Fibroblast of skin of right quadriceps (primary cell): ENCODE measurements at places on chromosomes 4 and X.

DNA sequence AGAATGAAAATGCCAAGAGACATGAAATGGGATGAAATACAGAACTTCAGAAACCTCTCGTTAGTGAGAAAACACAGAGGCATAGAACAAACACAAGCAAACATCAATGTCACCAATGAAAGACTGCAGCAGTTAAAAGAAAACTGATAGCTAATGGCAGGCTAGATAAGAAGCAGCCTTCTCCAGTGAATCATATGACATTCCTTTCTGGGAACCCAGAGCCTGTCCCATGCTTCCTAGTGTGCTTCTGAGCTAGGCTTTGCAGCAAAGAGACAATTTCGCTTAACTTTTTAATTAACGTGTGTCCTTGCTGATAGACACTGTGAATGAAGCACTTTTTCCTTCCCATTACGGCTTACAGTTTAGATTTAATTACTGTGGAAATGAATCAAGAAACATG, 444.6 kb downstream of the IL15 start:
- DNase-seq, result no peak

GRCh38 chrX:134760650-134761049, 102.4 kb upstream of the PLAC1 start:
- no peak for DNase-seq

DNA sequence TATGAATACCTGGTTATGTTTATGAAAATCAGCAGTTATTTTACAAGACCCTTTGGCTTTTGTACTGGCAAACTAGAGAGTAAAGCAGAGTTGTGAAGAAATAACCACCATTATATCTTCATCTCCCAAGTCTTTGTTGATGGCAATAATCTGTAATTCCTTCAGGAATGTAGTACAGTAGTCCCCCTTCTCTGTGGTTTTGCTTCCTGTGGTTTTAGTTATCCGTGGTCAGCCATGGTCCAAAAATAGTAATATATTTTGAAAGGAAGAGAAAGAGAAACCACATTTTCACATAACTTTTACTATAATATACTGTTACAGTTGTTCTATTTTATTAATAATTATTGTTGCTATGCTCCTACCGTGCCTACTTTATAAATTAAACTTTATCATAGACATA, 27.8 kb downstream of the BANK1 start:
- peak; percentile 75 for DNase-seq

DNA sequence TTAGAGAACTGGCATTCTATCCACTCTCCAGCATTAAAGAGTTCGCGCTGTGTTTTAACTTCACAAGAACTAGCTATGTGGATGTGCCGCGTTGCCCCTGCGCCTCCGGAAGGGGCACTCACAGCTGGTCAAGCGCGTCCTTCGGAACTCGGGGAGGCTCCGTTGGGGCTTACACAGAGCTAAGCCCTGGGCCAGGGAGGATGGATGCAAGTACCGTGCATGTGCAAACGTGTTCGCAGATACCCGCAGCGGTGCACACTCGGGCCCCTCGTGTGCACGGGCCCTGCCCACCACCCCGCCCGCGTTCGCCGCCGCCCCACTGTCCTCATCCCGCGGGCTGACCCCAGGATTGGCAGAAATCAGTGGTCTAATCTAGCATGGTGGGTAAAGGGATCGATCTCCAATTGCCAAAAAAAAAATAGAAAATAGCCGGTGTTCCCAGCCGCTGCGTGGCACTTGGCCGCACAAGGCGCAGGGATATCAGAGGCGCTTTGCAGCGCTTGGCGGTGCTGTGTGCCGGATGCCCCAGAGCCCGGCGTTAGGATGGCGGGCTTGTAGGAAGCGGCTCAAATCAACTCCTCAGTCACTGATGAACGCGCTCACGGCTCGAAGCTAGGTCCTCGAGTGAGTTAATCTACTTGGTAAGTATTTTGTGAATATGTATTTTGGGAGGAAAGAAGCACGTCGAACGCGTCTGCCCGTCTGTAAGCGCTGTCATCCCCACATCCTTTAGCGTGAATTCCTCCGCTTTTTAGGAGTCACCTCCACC, 989 bp upstream of the PCDH10 start:
- DNase-seq, result peak; percentile 65

DNA sequence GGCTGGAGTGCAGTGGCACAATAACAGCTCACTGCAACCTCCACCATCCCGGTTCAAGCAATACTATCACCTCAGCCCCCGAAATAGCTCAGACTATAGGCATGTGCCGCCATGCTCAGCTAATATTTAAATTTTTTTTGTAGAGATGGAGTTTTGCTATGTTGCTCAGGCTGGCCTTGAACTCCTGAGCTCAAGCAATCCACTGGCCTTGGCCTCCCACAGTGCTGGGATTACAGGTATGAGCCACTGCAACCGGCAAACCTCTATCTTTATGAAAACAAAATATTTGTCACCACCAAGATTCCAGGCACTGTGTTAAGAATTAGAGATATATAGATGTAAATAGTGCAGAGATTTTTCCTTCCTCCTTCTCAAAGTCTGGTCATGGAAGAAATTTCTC, 232.5 kb downstream of the ANKRD50 start:
- no peak for DNase-seq

DNA sequence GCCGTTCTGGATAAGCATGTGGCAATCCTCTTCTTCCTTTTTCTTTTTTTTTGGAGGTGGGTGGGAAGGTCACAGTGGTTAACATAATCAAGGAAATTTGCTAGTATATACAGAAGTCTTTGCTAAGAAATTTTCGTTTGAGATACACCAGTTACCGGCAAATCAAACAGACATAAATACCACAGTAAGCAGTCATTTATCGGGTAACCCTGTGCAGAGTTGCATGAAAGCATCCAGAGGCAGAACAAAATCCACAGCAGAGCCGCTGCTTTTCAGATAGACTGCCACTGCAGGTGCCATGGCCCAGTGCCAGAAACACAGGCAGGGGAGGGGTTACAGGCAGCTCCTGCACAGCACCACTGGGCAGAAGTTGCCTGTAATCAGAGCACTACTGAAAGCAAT, 179.1 kb upstream of the MAB21L2 start:
- DNase-seq, result no peak

GRCh38 chrX:16250296-16250695, 83.0 kb downstream of the MAGEB17 start:
- peak; percentile 78 for DNase-seq

DNA sequence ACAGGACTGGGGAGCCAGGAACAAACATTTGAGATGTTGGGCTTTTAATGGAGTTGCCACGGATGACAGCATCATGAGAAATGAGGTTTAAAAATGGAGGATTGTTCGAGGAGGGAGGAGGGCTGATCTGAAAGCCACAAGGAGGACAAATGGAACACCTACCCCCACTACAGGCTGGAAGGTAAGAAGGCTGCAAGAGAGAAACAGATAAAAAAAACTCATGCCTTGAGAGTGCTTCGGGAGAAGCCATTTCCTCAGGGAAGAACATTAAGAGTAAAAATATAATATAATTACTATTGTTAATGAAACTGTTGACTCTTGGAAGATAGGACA, 119.5 kb upstream of the MAP9 start:
- no peak for DNase-seq

DNA sequence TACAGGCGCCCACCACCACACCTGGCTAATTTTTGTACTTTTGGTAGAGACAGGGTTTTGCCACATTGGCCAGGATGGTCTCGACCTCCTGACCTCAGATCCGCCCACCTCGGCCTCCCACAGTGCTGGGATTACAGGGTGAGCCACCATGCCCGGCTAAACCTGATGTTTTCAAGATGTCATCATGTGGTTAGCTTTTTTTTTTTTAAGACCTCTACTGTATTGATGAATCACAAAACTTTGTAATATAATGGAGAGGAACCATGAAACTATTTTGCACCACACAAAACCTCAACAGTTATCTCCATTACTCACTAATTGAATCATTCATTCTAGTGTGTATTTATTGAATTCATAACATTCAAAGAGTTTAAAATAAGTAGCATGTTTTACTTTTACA, 94.7 kb upstream of the NEIL3 start:
- DNase-seq, result peak; percentile 73

DNA sequence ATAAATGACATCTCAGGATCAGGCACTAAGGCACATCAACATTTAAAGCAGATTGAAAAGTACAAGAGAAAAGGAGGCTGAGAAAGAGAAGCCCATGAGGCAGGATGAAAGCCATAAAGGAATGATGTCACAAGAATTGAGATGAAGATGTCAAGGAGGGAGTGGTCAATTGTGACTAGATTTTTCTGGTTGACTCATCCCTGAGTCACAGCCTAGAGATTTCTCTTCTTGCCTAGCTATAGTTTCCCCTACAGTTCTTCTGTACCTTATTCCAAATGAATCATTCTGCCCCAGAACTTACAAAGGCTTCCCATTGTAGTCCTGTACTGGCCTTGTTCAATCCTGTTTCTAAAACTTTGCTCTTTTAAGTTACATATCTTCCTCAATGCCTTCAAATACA, 3.4 kb upstream of the USP53 start:
- DNase-seq, result peak; percentile 96

GRCh38 chr4:44916411-44916810, 190.1 kb upstream of the GNPDA2 start:
- DNase-seq, result peak; percentile 2

DNA sequence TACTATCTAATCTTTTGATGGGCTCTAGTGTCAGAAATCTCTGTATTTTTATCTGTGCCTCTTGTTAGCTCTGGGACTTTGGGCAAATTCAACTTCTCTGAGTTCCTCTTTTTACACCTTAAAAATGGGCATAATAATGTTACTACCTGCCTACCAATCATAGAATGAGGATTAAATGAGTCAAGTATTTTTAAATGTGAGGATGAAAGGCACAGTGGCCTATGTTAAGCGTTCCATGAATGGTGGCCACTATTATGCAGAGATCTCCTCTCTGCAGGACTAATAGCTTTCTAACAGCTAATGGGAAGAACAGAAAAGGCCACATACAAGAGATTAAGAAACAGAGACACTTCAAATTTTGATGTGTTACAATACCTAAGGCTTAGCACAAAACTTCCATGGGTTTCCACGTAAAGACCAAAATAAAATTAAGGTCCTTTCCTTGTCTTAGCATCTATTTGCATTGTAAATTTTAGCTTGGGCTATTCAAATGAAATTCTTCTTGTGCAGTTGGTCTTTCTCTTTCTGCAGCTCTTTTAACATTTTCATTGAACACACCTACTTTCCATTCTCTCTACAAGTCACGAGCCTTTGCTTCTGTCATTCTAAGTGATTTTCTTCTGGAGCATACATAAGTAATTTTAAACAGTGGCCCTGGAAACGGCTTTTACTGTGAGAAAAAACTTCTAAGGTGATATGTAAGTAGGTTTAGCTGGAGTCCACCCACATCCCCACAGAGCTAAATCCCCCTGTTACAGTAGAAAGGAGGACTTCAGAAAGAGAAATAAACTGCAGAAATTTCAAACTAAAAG, 117.9 kb upstream of the MED14 start:
- no peak for DNase-seq

- DNase-seq, result no peak
Observed at GRCh38 chr4:13190093-13190721, 293.9 kb downstream of the RAB28 start.

DNA sequence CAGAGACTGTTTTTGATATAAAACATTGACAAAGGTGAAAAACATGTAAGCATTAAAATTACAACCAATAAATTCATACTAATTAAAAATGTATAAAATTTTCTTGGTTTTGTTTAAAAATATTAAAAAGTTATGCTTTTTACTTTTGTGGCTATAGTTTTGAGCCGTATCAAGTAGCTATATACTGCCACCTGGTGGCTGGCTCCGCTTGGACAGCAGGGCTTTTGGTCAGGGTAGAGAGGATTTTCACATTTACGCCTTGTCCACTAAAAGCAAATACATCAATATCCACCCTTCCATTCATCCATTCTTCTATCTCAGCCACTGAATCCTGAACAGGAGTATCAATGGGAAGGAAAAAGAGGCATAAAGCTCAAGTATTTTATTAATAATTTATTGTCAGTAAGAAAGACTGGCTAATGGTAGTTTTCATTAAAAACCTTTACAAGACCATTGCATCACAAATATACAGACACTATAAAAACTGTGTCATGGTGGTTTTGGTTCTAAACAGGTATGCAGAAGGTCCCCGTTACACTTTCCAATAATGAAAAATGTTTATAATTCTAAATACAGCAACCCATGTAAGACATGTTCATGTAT, 32.1 kb upstream of the MTNR1A start:
- peak; percentile 48 for DNase-seq

DNA sequence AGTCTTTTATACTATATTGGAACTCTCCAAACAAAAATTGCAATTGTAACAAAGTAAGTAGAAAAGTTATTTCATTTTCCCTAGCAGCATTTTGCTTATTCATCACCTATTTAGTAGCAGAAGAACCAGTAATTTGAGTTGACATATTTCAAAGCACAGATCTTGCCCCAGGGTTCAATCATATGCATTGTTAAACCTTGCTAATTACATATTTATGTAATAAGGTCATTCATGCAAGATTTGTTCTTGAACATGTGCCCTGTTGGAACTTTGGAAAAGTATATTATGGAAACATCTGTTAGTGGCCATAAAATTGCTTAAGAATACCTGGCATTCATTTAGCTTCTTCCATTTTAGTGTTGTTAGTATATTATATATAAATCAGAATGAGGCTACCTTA, 191.7 kb downstream of the TLL1 start:
- DNase-seq, result no peak

DNA sequence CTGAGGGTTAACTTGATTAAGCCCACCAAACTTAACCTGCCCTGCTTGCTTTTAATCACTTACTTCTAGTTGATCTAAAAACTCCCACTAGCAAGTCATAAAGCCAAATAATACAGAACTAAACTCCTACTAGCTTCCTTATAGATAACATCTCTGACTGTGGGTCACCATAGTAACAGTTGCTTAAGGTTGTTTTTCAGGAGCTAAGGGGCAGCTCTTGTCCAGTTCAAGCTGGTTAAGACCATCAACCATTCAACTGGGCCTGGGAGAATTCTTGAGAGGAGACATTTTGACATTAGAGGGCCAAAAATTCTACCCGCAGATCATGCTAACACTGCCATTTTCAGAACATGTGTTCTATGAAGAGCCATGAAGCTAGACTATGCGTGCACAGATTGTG, 67.0 kb downstream of the UCHL1 start:
- no peak for DNase-seq

GRCh38 chr4:145904413-145905177, 34.0 kb downstream of the ZNF827 start:
- no peak for DNase-seq

GRCh38 chr4:183395395-183395794, 49.0 kb upstream of the CDKN2AIP start:
- DNase-seq, result no peak
